ENCODE measurements at places on chromosomes 4 and X.

GRCh38 chr4:161893566-161893965 lies 270.2 kb downstream of the FSTL5 start:
- no peak for DNase-seq

DNA sequence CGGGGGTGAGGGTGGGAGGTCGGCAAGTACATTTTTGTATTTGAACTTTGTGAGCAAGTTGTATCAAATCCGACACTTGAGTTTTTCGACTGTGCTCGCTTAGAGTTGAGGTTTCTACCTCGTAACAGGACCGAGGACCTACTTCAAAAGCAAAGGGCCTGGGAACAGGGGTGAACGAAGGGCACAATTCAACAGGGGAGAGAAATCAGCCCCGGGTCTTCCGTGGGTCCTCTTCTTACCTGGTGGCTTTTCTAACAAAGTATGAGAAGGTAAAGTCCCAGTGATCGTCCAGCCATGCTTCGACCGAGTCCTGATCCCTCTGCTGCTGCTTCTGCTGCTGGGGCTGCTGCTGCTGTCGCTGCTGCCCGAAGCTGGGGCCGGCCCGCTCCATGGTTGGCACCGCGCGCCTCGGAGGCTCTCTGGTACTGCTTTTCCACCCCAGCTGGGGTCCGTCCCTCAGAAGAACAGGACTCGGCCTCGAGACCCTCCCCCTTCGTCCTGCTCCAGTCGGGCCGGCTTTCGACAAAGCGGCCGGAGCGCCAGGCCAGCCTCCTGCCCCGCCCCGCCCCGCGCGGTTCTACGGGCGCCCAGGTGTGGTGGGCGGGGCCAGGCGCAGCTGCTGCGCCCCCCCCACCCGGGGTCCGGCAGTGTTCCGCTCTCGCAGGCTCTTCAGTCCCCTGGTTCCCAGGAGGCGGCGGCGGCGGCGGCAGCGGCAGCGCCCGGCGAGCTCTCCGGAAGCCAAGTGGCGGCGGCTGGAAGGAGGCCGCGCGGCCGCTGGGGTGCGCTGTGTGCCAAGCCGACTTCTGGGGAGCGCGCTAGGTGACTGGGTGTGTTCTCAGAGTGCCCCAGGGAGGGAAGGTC lies at the start of gene PDE5A:
PDE5A (minus strand) TSS at position 524 of the 861 bp plus-strand sequence; CDS start at position 391, 133 bp downstream.
- peak; percentile 71 for DNase-seq

GRCh38 chrX:96987228-96987627 lies 103.5 kb downstream of the RPA4 start:
- DNase-seq = no peak

GRCh38 chr4:7371210-7371941 lies 63.4 kb downstream of the PSAPL1 start:
- no peak for DNase-seq

- no peak for DNase-seq
These were observed 201.6 kb downstream of the FRMPD4 start for GRCh38 chrX:12339921-12340320.

DNA sequence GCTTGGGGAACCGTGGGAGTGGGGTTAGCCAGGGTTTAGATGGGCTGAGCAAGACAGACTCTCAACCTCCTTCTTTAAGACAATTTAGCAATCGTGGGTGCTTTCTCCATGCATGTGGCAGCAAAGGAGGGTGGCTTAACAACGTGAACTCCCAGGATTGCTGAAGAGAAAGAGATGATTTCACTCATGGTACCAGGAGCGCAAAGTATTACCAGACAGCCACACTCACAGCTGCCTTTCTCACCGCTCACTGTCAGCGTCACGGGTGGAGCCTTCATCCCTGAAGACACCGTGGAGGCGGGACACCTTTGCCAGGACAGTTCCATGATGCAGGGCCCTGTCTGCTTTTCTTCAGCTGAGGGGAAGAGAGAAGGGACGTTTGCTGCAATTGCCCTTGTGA lies 212.5 kb upstream of the PSAPL1 start:
- DNase-seq = no peak

GRCh38 chr4:43357252-43357974 lies 464.9 kb downstream of the GRXCR1 start:
- no peak for DNase-seq
